Globus pallidus (tissue), 1 donor: ENCODE measurements at places on chromosomes 6 and 20.

GRCh38 chr6:89260310-89260709, 43.2 kb upstream of the GABRR1 start:
- DNase-seq, result peak; percentile 3

GRCh38 chr6:84089081-84089480, 55.5 kb downstream of the MRAP2 start:
- no peak for DNase-seq

DNA sequence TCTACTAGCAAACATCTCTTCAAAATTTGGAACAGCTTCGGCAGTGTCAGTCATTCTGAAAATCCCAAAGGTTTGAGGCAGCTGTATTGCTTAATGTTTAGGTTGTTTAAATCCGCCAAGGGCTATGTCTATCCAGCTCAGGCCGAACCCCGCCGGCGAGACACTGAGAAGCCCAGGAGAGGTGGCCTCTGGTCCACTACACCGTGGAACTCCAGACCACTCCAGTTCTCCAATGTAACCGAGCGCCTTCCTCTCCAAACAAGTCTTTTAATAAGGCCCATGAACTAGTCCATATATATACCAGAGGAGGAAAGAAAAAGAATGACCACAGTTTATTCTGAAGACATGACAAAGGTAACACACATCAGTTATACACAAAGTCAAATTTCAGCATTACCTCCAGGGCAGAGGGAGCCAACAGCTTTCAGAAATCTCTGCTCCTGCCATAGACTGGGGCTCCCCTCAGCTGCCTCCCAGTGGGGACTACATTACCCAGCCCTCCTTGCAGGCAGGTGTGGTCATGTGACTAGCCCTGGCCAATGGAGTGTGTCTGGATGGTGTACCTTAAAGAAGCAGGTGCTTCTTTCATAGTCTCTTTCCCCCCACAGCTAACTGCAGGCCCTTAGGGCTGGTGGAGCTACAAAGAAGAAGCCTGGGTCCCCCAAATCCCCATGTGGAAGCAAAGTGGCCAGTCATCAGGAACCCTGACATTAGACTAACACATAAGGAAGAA, at the start of gene RAMACL:
Gene RAMACL (minus strand): TSS at position 255 of the 733 bp plus-strand sequence. CDS start 201 bp downstream, at position 54.
- no peak for DNase-seq

DNA sequence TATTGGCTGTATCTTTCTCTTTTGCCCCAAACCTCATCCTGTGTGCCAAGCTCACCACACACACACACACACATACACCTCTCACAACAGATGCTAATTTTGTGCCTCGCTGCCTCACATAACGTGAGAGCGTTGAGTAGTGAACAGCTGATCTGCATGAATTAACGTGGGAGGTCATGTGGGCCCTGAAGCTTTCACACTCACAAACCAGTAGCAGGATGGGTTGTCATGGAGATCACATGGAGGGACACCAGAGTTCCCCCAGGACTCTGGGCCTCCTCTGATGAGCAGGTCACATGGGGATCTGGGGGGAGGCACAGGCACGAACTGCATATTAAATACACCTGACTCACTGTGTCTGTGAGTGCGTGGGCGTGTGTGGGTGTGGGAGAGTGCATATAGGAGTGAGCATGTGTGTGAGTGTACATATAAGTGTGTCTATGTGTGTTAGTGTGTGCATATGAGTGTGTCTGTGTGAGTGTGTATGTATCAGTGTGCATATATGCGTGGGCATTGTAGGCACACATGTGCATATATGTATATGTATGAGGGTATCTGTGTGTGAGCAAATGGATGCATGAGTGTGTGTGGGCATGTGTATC, 62.7 kb upstream of the SULF2 start:
- no peak for DNase-seq

- no peak for DNase-seq
Measured at GRCh38 chr6:39840781-39841180, 48.6 kb downstream of the DAAM2 start.
